Osteoblast (primary cell): ENCODE measurements at places on chromosomes 3 and 15.

- DNase-seq: no peak
Observed at GRCh38 chr3:181075098-181075497, 85.6 kb upstream of the DNAJC19 start.

- DNase-seq: no peak
Observed at GRCh38 chr3:190701096-190701532, 161.4 kb downstream of the GMNC start.

DNA sequence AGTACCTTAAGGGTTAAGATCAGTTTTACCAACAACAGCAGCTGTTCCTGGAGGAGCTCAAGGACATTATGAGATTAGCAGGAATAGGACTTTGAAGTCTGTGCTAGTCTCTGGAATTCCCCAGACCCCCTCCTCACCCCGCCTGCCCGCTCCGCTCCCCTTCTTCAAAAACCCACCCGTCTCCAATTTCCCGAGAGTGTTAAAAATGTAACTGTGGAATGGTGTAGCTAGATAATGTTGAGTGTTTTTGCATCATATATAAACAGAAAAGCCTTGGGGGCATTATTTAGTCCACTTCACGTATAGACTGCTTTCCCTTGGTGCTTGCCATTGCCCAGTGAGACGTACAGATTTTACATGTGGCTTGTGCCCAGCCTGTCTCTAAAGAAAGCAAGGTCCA is 65.0 kb upstream of the SEMA6D start:
- no peak for DNase-seq

- DNase-seq: no peak
Observed at GRCh38 chr3:181358562-181358961, 353.2 kb upstream of the SOX2 start.

DNA sequence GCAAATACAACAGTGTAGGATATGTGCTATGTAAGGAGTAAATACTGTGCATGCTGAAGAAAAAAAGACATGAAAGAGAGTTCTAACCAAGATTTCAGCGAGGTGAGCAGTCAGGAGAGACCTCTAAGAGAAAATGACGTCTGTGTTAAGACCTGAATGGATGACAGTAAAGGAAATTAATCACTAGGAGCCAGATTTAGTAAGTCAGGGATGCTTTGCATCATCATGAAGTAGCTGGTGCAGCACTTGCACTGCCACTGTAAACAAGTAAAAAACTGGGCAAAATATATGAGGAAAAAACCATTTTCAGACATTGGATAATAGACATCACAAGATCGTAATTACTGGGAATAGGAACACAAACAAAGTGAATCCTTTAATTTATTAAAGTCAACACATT is 32.6 kb downstream of the RTP4 start:
- DNase-seq: no peak

DNA sequence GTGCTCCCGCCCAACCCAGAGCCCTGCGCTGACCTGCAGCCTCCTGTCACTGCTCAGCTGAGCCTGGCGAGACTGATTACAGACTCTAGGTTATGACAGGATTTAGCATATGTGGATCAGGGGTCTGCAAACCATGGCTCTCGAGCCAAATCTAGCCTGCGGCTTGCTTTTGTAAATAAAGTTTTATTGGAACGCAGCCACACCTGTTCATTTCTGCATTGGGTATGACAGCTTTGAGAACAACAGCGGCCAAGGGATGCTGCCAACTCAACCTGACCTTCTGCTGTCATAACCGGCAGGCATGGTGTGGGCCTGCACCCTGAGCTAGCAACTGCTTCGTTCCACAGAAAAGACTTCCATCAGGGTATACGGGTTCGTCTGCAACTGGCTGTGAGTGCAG is 50.5 kb upstream of the IQSEC1 start:
- no peak for DNase-seq

DNA sequence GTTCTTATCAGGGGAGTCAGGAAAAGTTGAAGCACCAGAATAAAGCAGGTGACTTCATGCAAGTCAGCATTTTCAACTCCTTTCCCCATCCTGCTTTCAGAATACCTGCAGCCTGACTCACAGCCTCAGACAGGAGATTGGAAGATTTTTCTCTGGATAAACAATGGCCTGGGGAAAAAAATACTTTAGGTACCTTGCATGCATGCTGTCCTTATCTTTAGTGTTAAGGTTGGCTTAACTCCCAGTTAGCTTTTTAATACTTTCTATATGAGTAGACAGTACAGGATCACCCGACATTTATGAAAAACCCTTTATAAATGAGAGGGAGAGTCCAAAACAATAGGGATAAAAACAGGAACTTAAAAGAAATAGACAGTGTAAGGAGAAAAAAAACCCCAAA is 53.6 kb downstream of the PAK2 start:
- DNase-seq: peak; percentile 92

GRCh38 chr15:57321973-57322601 is 54.2 kb upstream of the CGNL1 start:
- DNase-seq: no peak
